ENCODE measurements at places on chromosomes 16 and 17.

DNA sequence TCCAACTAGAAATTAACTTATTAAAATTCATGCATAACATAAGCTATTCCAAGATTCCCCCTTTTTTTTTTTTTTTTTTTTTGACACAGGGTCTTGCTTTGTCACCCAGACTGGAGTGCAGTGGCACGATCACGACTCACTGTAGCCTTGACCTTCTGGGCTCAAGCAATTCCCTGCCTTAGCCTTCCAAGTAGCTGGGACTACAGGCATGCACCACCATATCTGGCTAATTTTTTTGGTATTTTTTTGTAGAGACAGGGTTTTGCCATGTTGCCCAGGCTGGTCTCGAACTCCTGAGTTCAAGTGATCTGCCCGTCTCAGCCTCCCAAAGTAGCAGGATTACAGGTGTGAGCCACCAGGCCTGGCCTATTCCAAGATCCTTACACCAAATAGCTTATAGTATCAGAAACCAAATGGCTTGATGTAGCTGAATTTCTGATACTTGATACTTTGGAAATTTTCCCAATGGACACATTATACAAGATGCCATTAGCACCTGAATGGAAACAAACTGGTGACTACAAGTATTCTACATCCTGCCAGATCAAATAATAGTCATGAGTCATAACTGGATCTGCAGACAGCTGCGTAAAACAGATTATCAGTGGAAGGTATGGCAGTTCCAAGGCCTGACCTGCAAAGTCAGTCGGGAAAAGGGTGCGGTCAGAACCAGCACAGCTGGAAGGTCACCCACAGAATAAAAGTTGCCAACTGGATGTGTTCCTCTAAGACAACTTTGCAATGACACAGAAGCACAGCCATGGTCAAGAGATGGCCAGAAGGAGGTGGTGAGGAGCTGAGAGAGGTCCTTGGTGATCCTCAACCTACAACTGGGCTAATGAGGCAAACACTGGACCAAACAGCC, 14.5 kb downstream of the TUBG1 start:
- no peak for DNase-seq

- DNase-seq, result no peak
Measured at GRCh38 chr16:2191446-2191706, 5.0 kb downstream of the CASKIN1 start.

- DNase-seq, result no peak
Measured at GRCh38 chr17:45991341-45991740, 7.7 kb upstream of the STH start.

DNA sequence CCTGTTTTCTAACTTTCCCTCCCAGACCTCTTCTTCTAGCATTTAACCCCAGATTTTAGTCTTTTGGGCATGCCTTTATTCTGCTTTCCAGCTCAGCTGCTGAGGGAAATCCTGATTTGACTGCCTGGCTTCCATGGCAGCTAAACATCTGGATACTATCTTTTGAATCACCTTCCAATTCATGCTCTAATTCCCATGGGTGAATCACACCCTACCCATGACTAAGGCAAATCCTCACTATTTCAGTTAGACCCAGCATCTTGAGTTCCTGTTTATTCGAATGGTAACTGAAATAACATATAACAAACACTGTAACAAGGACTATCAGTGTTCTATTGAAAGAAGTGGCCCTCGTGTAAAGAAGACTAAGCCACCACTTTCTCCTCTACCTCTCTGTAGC, 29.8 kb downstream of the CA10 start:
- DNase-seq, result no peak

DNA sequence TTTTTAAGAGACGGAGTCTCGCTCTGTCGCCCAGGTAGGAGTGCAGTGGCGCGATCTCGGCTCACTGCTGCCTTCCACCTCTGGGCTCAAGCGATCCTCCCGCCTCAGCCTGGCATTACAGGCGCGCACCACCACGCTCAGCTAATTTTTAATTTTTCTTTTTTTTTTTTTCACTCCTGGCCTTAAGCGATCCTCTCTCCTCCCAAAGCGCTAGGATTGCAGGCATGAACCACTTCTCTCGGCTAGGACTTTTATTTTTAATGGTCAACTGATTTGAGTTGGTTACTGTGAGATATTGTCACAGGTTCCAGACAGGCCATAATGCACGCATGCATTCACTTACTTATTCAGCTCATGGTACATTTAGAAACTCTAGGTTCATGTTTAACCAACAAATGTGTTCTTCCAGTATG, 888 bp downstream of the PIGW start:
- DNase-seq, result no peak

GRCh38 chr17:2962236-2962635, 101.2 kb downstream of the OR1D5 start:
- no peak for DNase-seq

- DNase-seq, result no peak
Measured at GRCh38 chr16:78057803-78058564, 35.6 kb downstream of the CLEC3A start.

DNA sequence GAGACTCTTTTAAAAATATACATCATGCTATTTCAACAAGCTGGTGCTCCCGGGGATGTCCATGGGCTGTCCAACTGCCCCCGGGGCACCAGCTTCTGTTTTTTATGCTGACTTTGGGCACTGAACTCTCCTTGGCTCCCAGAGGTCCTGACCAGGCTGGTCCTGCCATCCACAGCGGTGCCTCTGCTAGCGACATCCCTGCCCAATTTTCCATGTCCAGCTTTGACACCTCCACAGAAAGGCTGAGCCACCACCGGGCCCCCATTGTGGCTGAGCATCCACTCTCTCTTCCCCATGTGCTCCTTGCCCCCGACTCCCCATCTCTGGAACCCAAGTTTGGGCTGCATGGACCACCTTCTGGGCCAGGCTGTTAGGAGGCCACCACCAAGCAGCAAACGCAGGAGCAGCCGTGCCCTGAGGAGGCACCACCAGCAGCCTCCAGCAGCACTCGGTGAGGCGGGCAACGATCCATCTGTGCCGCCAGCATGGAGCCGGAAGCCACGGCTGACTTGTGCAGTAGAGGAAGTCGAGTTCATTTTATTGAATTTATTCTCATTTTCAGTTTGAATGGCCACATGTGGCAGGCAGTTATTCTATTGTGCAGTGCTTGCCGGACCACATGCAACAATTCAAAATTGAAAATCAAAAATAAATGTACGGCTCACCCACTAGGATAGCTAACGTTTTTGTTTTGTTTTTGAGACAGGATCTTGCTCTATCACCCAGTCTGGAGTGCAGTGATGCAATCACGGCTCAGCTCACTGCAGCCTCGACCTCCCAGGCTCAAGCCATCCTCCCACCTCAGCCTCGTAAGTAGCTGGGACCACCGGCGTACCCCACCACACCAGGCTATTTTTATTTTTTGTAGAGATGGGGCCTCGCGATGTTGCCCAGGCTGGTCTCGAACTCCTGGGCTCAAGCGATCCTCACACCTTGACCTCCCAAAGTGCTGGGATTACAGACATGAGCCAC, 2.8 kb upstream of the MEAK7 start:
- peak; percentile 54 for DNase-seq

GRCh38 chr17:19703828-19704613, 12.4 kb downstream of the SLC47A2 start:
- no peak for DNase-seq

GRCh38 chr17:65222214-65222738, 85.1 kb downstream of the RGS9 start:
- no peak for DNase-seq

- no peak for DNase-seq
Measured at GRCh38 chr16:86041807-86042206, 142.8 kb downstream of the IRF8 start.

DNA sequence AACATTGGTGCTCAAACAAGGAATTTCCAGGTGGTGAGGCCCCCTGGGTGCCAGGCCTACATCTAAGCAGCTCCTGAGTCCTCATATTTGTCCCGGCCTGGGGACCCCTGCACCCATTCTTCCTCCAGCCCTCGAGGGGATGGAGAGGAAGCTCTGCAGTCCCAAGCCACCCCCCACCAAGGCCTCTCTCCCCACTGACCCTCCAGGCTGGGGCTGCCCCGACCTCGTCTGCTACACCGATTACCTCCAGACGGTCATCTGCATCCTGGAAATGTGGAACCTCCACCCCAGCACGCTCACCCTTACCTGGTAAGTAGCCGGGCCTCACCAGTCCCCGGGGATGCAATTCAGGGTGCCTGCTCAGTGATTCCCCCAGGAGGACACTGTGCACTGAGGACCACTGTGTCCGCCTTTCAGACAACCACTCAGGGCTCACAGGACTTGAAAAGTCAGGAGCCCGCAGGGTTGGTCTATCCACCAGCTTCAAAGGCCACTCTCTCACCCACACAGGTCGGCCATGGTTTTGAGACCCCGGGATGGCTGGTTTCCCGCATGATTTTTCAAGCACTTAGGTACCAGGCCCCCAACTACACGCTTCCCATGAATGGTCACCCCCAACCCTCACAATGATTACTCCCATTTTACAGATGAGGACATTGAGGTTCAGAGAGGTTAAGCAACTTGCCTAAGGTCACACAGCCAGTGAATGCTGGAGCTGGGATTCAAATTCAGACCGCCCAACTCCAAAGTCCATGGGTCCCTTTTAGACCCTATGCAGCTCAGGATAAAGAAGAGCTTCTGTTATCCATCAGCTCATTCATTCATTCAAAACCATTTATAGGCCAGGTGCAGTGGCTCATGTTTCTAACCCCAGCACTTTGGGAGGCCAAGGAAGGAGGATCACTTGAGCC, 32.4 kb downstream of the IL21R start:
- DNase-seq, result no peak

DNA sequence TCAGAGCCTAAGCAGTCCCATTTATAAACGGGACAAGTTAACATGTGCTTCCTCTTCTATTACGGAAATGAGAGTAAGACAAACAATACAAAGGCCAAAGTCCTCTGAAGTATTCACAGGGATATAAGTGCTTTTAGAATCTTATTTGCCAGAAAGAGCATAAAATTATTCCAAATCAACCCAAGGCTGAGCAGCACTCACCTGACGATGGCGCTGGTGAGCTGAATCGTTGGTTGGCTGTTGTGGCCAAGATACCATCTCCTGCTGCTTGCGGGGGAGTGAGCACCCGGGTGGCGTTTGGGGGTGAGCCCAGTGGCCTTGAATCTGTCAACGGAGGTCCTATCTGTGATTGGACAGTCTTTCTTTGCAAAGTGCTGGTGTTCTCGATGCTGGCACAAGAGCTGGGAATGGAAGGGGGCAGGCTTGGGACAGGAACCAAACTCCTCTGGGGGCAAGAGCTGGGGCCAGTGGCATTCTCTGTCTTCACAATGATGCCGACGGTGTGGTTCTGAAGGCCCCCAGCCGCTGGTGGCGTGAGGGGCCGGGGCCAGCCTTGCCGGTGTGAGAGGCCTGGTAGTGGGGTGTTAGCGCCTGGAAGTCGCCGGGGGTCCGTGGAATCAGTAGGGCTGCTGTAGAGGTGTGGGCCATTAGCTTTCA, 9.5 kb upstream of the DHRS13 start:
- DNase-seq, result no peak

DNA sequence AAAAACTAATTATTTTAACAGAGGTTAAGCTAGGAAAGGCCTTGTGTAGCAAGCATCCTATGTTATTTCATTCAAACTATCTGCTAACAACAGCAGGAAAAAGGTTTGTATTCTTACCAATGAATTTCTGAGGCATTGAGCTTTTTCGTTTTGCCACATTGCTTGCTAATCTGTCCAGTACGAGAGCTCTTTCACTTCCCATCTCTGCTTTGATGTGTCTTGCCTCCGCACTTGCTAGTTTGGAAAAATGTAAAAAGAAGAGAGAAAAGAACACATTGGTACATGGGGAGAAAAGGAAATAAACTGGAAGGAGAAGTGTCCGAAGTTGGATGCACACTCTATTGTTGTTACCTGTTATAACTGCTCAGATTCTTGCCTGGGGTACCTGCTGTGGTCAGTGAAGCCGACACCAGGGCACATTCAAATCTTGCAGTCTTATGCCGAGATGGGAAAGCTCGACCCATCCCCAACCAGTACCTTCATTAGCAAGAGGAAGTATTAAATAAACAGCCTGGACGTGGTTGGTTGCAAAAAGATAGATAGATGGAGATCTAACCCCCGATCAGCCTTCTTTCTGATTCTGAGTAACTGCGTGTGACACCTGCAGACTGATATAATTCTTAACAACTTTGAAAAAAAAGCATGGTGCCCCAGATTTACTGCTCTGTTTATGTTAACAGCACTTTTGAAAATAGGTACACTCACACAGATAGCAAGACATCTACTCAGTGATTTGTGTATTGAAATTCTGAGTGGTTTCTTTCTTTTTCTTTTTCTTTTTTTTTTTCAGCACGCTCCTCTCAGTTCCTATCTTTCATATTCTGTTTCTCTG, 40.0 kb downstream of the GRB7 start:
- peak; percentile 9 for DNase-seq

DNA sequence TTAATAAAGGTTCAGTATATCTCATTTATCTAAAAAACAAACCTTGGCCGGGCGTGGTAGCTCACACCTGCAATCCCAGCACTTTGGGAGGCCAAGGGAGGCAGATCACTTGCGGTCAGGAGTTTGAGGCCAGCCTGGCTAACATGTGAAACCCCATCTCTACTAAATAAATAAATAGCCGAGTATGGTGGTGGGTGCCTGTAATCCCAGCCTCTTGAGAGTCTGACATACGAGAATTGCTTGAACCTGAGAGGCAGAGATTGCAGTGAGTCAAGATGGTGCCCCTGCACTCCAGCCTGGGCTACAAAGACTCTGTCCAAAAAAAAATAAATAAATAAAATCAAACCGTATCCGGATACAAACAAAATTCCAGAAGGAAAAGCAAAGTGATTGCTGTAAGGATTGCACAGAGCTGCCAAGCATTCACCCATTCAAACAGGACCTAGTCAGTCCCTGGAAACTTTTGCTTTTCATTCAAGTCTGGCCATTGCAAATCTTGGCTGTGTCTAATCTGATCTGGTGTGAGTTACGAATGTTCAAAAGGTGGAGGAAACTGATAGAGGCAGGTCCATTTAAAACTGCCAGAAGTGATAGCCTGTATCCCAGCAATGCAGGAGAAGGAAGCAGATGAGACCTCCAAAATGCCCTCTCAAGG, 102.5 kb upstream of the CLEC3A start:
- DNase-seq, result no peak

GRCh38 chr17:2905269-2905668, 109.0 kb downstream of the RAP1GAP2 start:
- no peak for DNase-seq

GRCh38 chr17:61409301-61410112, 9.9 kb downstream of the TBX2 start:
- DNase-seq, result peak; percentile 60

GRCh38 chr16:49659356-49659755, 196.6 kb downstream of the ZNF423 start:
- no peak for DNase-seq

DNA sequence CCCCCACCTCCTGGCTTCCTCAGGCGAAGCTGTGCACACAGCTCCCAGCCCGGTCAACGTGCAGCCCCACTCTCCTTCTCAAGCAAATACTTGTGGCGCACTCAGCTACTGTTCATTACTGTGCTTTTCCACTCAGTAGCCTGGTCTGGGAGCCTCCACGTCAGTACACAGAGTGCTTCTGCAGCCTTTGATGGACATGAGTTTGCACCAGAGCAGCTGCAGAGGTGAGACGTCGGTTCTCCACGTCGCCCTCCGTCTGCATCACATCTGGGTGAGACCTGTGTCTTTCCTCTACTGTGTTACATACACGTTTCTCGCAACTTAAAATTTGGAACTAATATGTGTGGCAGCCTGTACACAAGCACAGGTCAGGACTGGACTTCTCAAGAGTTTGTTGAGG, 334.3 kb downstream of the C16orf95 start:
- no peak for DNase-seq

- DNase-seq, result no peak
Measured at GRCh38 chr16:6377956-6378355, 954.7 kb upstream of the RBFOX1 start.

GRCh38 chr16:85987750-85988078, 88.8 kb downstream of the IRF8 start:
- no peak for DNase-seq

GRCh38 chr16:10510279-10510678, 70.1 kb downstream of the EMP2 start:
- DNase-seq, result no peak
